ENCODE measurements at places on chromosomes 13 and 19.
A peak's percentile ranks its signal among the peaks of the same experiment; 100 is the strongest.

DNA sequence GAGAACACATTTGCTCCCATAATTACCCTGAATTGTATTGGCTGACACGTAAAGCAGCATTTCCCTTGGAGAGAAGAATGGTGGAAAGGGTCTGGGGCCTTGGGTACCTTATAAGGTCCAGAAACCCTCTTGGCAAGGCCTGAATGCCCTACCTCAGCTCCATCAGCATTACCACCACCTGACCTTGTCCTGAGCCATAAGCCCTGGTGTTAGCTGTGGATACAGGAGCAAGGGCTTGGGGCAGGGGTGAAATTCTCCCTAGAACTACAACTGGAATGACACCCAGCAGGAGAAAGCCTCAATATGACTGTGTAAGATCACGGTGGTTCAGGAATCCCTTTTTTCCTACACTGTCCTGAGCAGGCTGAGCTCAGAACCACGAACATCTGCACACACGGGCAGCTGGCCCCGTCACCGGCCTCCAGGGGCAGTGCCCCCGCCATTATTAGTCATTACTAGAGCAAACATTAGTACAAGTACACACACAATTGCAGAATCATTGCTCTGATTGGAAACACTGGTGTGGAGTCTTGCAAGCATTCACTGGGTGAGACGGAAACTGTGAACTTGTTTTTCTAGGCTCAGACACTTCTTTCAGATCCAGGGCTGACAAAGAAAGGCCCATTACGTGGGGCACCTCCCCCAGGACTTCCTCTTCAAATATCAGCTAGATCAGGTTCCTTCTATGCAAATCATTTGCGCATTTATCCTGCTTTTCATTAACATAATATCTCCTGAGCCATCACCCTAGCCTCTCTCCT, 26.8 kb upstream of the MTIF3 start:
- peak; percentile 48 for DNase-seq

- no peak for DNase-seq
Measured at GRCh38 chr19:53147645-53148044, 11.2 kb downstream of the ZNF347 start.

- DNase-seq: peak; percentile 31
Measured at GRCh38 chr13:50914176-50914700, 4.6 kb downstream of the RNASEH2B start.

DNA sequence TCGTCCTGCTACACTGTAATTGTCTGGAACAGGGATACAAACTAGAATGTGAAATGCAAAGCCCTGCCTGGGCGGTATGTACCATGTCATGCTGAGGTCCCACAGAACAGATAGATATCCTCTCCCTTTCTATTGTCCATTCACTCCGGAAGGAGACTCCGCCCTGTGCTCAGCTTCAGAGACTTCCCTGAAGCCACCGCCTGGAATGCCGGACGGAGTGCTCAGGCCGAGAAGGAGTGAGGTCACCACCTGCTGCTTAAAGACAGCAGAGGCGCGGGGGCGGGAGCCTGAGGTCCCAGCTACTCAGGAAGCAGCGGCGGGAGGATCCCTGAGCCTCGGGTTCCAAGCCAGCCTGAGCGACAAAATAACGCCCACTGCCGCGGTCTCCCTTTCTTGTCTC, 890 bp upstream of the ZNF611 start:
- DNase-seq: no peak

GRCh38 chr13:77985866-77986636, 67.4 kb upstream of the EDNRB start:
- DNase-seq: peak; percentile 1

DNA sequence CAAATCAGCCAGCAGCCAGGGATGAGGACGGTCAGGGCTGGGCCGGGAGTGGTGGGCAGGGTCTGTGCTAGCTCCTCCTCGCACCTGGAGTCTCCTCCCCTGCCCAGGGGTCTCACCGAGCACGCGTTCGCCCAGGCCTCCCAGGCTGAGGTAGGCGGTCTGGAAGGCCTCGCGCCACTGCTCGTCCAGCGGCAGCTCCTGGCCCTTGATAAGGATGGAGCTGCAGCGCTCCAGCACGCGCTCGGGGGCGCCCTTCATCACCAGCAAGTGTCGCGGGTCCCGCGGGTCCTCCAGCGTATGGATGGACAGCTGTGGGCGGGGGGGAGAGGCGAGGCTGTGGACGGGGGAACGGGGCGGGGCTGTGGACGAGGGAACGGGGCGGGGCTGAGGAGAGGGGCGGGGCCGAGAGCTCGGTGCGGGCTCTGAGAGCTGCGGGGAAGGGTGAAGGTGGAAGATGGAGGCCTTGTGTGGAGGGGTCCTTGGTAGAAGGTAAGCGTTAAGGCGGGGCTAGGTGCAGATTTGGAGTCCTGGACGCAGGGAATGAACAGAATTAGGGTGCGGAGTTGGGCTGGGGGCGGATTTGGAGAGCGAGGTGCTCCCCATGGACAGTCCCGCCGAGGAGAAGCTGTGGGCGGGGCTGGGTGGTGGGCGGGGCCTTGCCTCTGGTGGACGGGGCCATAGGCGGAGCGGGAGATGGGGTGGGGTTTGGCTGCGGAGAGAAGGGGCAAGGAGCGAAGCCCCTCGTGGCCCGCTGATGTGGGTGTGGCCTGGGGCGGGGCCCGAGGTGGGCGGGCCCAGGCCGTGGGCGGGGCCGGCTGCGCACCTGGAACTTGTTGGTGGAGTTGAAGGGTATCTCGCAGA, 5.7 kb downstream of the ATP4A start:
- DNase-seq: peak; percentile 12

- DNase-seq: no peak
Measured at GRCh38 chr19:49490287-49491029, 3.0 kb downstream of the RPL13A start.

- peak; percentile 43 for DNase-seq
Measured at GRCh38 chr19:16185768-16186123, 536 bp downstream of the FAM32A start.

DNA sequence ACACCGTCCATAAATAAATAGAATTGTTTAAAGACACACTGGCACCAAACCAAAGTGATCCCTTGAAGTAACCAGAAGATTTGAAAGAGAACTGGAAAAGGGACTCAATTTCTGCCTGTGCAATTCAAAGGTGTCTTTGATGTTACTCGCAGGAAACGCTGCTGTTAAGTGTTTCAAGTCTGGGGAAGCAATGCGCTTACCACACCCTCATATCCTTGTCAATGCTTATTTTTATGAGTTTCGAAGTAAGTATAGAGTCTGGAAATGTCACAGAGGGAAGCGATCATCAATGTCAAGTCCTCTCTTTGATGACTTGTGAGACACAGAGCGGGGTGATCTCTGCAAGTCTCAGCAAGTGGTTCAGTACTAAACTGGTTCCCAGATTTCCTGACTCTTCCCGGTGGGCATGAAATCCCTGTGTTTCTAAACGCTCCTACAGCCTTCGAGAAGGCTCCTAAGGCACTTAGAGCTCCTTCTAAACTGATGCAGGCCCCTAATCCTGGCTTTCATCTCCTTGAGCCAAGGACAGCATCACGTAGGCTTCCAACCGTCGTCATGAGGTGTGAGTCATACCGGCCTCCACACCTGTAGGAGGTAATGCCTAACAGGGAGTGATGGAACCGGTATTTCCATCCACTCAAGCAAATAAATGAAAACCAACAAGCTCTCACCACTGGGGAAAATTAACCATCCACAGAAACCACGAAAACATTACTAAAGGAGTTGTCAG, 22.8 kb downstream of the SYDE1 start:
- DNase-seq: no peak

- DNase-seq: no peak
Measured at GRCh38 chr13:99347335-99347878, 40.2 kb upstream of the GPR183 start.

DNA sequence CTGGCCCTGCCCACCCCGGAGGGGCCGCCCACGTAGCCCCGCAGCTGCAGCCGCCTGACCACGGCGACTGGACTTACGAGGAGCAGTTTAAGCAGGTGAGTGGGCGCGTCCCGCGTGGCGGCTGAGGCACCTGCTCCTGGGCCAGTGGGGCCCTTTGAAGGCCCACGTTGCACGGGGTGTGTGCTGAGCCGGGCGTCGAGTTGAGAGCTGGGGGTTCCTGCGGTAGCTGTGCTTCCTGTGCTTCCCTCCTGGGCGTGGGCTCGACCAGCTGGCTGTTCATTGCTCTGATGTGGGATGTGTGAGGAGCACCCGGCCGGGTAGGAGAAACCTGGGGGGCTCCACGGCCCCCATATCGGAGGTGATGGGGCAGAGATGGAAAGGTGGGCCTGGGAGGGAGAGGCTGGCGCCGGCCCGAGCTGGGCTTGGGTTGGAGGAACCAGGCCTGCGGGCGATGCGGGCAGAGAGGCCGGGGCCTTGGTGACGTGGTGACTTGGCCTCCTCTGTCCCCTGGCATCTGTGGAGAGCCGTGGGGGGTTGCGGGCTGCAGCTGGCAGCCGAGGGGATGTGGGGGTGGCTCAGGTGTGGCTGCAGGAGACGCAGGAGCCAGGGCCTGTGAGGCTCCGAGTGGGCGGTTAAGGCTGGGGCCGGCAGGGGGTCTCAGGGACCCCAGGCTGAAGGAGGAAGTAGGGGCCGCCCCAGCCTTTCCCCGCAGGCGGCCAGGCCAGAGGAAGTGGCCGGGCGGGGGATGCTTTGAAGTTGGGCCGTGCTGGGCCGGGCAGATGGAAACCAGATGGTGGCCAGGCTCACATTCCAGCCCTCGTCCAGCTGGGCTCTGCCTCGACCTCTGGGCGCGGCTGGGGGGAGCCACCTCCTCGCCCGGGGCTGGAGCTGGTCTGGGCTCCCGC, 7.1 kb downstream of the ARID3A start:
- peak; percentile 93 for DNase-seq

GRCh38 chr19:13164343-13165161, 14.3 kb downstream of the IER2 start:
- DNase-seq: peak; percentile 24

DNA sequence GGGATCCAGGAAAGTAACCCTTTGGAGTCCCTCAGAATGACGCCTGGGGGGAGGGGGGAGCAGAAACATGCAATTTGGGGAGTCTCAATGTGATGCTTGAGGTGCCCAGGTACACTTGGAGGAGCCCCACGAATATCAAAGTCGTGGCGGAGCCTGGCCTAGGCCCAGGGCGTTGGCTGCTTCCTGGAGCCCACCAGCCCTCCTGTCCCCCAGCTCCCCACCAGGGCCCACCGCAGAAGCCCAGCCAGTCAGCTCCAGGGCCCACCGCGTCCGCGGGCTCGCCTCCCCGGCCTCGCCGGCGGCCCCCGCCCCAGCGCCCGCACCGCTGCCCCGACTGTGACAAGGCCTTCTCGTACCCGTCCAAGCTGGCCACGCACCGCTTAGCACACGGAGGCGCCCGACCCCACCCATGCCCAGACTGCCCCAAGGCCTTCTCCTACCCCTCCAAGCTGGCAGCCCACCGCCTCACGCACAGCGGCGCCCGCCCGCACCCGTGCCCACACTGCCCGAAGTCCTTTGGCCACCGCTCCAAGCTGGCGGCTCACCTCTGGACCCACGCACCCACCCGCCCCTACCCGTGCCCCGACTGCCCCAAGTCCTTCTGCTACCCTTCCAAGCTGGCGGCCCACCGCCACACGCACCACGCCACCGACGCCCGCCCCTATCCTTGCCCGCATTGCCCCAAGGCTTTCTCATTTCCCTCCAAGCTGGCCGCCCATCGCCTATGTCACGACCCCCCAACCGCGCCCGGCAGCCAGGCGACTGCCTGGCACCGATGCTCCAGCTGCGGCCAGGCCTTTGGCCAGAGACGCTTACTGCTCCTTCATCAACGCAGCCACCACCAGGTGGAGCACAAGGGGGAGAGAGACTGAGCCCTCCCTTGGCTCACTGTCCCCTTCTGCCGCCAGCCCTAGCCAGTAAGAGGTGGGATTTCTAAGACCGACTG, 2.1 kb downstream of the ZNF575 start:
- peak; percentile 52 for DNase-seq

DNA sequence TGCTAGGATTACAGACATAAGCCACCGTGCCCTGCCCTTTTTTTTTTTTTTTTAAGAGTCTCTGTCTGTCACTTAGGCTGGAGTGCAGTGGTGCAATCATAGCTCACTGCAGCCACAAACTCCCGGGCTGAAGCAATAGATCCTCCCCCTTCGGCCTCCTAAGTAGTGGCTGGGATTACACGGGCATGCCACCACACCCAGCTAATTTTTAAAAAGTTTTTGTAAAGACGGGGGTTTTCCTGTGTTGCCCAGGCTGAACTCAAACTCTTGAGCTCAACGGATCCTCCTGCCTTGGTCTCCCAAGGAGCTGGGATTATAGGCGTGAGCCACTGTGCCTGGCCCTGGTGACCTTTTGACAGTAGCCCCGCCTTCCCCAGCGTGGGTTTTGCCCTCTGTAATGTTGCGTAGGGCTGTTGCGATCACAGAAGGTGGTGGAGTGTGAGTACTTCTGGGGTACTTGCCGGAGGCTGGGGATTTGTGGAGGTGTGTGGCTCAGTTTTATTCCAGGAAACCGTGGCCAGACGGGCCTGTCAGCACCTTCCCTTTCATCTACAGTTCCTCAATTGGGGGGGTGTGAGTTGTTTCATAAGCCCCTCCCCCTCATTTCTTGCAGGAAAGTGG, 11.6 kb upstream of the RETN start:
- peak; percentile 31 for DNase-seq

DNA sequence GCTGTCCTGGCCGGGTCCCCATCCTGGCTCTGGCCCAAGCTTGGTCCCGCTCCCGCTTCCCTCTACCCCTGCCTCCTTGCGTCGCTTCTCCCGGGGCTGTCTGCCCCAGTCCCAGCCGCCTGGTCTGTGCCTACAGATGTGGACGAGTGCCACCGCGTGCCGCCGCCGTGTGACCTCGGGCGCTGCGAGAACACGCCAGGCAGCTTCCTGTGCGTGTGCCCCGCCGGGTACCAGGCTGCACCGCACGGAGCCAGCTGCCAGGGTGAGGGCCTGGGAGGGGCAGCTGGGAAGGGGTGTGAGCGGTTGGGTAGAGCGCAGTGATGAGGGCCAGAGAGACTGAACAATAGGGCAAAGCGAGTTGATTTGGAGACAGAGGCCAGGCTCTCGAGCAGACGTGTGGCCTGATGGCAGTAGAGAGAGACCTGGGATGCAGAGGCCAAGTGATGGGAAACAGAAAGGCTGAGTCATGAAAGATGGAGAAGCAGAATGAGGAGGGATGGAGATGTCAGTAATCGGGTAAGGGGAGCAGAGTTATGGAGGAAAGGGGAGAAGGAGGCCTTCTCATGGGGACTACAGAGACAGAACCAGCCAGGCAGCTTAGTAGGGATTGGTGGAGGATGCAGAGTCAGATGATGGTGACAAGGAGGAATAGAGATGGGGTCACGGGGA, 9.4 kb downstream of the LTBP4 start:
- DNase-seq: no peak

- no peak for DNase-seq
Measured at GRCh38 chr13:95445131-95445530, 107.4 kb upstream of the CLDN10 start.

- DNase-seq: peak; percentile 64
Measured at GRCh38 chr19:12668932-12669269, 2.3 kb downstream of the WDR83 start.

DNA sequence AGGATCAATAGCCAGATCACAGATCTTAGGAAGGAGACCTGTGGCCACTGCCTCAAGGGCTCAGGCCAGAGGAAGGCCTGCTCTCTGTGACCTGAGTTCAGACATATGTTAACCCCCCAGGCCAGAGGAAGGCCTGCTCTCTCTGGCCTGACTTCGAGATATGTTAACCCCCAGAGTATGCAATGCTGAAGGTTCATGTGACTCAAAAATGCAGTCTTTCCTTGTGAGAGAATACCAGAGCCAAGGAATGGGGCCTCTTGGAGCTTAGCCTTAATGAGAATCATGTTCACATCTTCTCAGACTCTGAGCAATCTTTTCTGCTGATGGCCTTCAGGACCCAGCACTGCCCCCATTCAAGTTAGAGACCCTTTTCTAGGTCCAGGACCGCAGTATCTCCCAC, 36.7 kb downstream of the MBNL2 start:
- peak; percentile 84 for DNase-seq

- DNase-seq: no peak
Measured at GRCh38 chr19:13118424-13119193, 545 bp downstream of the NACC1 start.
